ENCODE measurements at places on chromosomes 3 and 15.

GRCh38 chr3:120659834-120660233, 22.2 kb downstream of the HGD start:
- DNase-seq: no peak

DNA sequence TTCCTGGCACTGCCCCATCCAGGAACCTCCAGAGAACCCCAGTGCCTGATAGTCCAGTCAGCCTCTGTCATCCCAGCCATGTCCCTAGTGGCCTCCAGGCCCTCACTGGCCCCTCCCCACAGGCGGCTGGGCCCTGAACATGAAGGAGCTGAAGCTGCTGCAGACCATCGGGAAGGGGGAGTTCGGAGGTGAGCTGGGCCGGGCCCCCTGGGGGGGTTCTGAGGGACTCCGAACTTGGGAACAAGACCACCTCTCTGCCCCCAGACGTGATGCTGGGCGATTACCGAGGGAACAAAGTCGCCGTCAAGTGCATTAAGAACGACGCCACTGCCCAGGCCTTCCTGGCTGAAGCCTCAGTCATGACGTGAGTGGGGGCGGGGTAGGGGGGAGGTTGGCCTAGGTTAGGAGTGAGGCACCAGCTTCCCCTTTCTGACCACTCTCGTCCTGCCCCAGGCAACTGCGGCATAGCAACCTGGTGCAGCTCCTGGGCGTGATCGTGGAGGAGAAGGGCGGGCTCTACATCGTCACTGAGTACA, 12.0 kb upstream of the LMAN1L start:
- DNase-seq: no peak

- no peak for DNase-seq
Measured at GRCh38 chr15:89383365-89384175, 48.9 kb upstream of the POLG start.

DNA sequence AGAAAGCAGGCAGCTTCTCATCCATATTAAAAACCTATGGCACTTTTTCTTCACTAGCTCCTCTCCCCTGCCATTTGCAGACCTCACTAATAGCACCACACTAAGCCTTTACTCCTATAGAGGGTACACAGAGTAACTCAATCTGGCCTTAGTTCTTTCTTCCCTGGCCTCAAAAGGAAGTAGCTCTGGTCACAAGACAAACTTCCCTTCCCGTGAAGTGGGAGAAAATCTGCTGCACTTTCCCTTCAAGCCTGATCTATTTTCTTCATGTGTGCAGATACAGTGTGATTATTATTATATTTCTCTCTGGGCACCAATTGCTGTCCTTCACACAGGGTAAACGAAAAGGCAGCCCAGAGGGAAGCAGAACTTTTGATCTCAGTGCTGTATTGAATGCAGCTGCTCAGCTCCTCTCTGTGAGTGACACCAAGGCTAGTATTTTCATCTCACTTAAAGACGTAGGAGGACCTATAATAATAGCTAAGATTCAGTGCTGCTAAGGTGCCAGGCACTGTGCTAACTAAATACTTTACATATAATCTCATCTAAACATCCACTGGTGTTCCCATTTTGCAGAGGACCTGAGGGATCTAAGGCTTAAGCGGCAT, 61.9 kb upstream of the RASGRP1 start:
- DNase-seq: no peak

DNA sequence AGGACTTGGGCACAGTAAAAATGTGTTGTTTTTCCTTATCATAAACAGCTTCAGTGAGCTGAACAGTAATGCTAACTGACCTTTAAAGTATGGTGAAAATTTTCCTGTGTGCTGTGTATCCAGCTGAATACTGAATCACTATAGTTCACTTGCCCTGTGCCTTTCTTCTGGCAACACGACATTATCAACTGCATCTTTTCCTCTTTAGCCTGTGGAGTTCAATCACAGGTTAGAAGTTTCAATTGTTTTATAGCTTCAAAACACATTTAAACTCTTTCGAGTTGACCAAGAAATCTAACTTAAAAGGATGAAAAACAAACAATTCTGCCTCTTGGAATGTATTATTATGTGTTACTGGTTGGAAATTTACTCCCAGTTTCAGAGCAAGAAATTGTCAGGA, 1120.7 kb upstream of the ALCAM start:
- DNase-seq: no peak

DNA sequence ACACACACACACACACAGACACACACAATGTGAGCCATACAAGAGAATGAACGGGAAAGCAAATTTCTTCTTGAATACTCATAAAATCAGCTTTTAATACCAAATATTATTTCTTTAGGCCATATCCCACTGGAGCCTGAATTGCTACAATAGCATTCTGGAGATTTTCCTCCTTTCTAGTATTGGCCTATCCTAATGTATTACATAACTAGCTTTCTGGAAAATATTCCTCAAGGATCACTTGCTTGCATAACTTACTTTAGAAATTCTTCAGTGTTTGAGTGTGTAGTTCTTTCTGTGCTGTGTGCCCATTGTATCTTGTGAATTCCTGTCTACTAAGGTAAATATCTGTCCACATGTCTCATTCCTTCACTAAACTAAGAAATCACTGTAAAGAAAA, 351.0 kb upstream of the MCTP2 start:
- DNase-seq: no peak

- no peak for DNase-seq
Measured at GRCh38 chr3:12799525-12800440, 3.3 kb downstream of the CAND2 start.

DNA sequence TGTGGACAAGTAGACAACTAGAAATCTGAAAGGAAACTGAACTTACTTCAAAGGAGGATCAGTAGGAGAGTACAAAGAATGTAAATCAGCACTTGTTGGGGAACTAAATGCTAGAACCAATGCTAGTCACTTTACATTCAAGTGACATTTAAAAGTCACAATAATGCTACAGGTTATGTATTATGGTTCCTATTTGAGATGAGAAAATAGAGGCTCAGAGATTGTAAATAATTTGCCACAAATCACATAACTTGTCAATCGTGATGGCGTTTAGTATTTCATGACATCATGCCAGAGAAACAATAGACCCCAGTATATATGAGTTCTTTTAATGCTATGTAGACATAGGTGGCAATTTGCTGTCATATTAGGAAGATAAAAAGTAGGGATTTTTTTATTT, 467.8 kb upstream of the CBLB start:
- DNase-seq: no peak

DNA sequence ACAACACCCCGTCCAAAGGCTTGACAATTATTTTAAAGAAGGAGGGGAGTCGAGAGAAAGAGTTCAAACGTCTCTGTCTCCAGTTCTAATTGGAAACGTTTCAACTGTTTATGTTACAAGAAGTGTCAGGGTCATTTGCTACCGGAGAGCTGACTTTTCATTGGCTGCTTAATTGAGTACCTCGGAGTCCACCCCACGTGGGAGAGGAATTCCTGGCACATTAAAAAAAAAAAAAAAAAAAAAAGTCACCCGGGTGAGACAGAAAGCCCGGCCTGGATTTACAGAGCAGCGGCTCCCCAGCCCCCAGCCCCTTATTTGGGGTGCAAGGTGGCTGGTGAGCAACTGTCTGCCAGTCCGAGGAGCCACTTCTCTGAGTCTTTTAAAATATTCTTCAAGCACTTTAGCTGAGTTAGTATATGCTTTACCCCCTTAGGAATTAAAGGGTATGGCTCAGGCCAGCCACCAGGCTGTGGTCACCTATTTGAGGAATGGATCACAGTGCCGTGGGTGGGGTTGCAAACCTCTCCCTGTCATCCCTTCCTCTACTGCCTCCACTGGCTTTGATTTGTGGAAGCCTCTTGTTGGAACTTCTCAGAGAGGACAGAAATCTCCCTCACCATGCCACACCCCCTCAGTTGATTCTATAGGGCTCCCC, 3.9 kb upstream of the TLE3 start:
- DNase-seq: no peak

GRCh38 chr3:171790898-171791691, 19.2 kb downstream of the PLD1 start:
- DNase-seq: no peak

- DNase-seq: no peak
Measured at GRCh38 chr3:128372281-128372680, 94.4 kb downstream of the DNAJB8 start.

DNA sequence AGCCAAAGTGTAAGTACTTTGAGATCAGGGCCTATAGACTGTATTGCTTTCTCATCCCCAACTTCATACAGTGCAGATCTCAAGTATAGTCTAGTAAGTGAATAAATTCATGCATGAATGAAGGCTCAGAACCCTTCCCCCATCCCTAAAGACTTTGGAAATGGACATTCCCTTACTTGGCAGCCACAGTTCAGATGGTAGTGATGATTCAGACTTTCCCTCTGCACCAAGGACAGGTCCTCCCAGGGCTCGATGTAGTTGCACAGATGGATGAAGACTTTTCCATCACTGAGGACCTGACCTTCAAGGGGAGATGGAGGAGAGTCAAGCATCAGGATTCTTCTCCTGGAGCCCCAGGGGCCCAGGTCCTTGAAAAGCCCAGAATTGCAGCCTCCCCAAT, 4.6 kb downstream of the TIMP4 start:
- DNase-seq: no peak

GRCh38 chr3:128998561-128998960, 2.5 kb upstream of the EFCC1 start:
- no peak for DNase-seq

GRCh38 chr3:64038253-64038767, 15.0 kb upstream of the PSMD6 start:
- DNase-seq: no peak

- no peak for DNase-seq
Measured at GRCh38 chr3:98912448-98912847, 11.0 kb upstream of the DCBLD2 start.

DNA sequence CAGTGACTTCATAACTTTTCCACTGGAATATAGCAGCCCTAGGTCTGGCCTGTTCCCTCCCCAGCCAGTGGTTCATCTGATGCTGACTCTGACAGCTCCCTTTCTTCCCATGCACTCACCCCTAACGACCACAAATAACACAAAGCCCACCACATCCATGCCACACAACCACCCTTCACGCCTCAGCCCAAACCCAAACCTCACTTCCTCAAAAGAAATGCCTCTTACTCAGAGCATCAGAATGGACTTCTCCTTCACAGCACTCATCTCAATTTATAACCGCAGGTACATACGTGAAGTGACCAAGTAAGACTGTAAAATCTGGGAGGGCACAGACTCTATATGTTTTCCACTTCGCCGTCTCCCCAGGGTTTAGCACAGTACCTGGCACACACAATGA, 1.1 kb downstream of the RBSN start:
- peak; percentile 18 for DNase-seq

- DNase-seq: no peak
Measured at GRCh38 chr3:23096041-23096440, 107.1 kb upstream of the UBE2E2 start.

DNA sequence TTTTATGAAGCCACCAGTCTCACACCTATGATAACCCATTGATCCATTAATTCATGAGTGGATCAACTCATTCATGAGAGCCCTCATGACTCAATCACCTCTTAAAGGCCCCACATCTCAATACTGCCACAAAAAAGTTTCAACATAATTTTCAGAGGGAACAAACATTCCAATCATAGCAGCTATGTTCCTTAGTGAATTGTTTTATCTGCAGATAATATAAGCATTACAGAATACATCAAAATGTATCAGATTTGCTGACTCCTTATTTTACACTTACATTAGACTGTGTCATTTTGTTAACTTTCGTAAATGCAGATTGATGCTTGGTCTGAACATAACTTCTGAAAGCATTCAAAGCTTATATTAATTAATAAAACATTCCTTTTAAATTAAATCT, 155.3 kb upstream of the MBNL1 start:
- no peak for DNase-seq

DNA sequence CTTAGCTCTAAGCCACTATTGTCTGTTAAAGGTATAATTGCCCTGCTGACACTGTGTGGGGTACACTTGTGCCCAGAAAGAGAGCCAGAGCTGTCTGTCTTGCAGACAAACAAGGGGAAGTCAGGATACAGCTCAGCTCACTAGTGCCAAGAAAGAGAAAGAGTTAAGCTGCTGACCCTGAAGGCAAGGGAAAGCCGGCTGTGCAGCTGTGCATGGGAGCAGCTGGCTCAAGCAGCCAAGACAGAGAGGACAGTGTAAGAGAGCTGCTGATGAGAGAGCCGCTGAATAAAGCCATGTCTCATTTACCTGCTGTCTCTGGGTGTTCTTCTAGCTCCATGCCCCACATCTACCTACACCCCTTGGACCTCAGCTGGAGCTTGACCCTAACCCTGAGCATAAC, 428.1 kb upstream of the NAALADL2 start:
- DNase-seq: no peak

DNA sequence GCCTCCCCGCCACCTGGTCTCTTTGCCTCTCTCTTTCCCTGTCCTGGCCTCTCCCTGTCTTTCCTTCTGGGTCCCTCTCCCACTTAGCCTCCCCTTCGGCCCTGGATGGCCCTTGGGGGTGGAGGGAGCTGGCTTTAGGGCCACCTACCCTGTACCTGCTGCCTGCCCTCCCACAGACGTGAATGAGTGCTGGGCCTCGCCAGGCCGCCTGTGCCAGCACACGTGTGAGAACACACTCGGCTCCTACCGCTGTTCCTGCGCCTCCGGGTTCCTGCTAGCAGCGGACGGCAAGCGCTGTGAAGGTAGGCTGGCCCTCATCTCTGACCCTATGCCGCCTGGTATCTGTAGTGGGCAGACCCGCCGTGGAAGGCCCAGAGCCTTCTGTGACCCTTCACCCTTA, 80.7 kb downstream of the FBLN2 start:
- no peak for DNase-seq

GRCh38 chr3:144774897-144775296, 803.3 kb downstream of the DIPK2A start:
- no peak for DNase-seq

GRCh38 chr3:144380849-144381248, 409.2 kb downstream of the DIPK2A start:
- DNase-seq: no peak

GRCh38 chr3:24490151-24490550, 4.5 kb downstream of the THRB start:
- no peak for DNase-seq

DNA sequence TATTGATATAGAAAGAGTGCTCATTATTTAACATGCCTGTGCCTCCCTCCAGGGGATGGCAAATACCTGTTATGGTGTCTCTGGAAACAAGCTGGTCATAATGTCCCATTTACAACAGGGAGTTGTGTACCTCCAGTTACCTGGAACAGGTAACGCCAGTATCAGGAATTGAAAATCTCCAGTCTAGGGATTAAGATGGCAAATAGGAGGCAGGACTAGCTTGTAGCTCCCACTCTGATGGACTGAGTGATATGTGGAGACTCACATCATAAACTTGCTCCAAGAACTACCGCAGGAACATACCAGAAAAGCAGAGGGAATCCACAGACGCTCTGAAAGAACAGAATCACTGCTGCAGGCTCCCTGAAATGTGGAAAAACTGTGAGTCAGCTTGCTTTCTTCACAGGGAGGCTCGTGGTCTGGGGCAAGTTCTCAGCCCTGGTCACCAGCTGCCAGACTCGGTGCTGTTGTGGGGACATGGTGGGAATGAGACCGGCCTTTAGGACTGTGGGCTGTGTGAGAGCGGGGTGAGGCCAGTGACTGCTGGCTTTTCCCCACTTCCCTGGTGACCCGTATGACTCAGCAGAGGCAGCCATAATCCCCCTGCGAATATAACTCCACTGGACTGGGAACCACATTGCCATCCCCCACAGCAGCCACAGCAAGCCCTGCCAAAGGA, 97.4 kb downstream of the KCNAB1 start:
- no peak for DNase-seq

All from stimulated activated CD4-positive, alpha-beta T cell treated with anti-CD3 and anti-CD28 coated beads, Interleukin-4, amount 100 ng/mL, for 24 hours (primary cell).